ENCODE measurements at places on chromosomes 11 and 22. TPM values are rescaled to one million over a fixed set of nuclear protein-coding genes. Genes with fewer than 3 reads are reported as not detected.

- peaks cover 76% of the 10 kb centered on the region for H3K36me3 ChIP-seq
- no peaks in the 10 kb centered on the region for H3K27me3 ChIP-seq
- peak overlapping the region; percentile 97 for H3K4me3 ChIP-seq
- no peak for DNase-seq
- peak overlapping the region; percentile 44 for H3K27ac ChIP-seq
- peaks cover 80% of the 10 kb centered on the region for H3K4me1 ChIP-seq
Observed at GRCh38 chr11:114068327-114068726, 8.8 kb downstream of the ZBTB16 start.

KCNQ1 gene
- total RNA-seq, result 4.4 TPM

- no peak overlapping the region for H3K4me3 ChIP-seq
- no peak overlapping the region for H3K27ac ChIP-seq
- H3K27me3 ChIP-seq, result no peaks in the 10 kb centered on the region
- H3K4me1 ChIP-seq, result peaks cover 32% of the 10 kb centered on the region
Observed at GRCh38 chr11:108559340-108559739, 34.2 kb downstream of the EXPH5 start.

GRCh38 chr11:128619540-128620308 lies 32.4 kb upstream of the ETS1 start:
- H3K27me3 ChIP-seq, result no peaks in the 10 kb centered on the region
- no peak for DNase-seq
- no peaks in the 10 kb centered on the region for H3K36me3 ChIP-seq
- no peak overlapping the region for H3K4me3 ChIP-seq

MS4A7 gene
- total RNA-seq, result 41.8 TPM

- peak overlapping the region; percentile 21 for H3K27ac ChIP-seq
- H3K27me3 ChIP-seq, result no peaks in the 10 kb centered on the region
- H3K4me1 ChIP-seq, result peaks cover 38% of the 10 kb centered on the region
- H3K36me3 ChIP-seq, result no peaks in the 10 kb centered on the region
- no peak for DNase-seq
- H3K4me3 ChIP-seq, result no peak overlapping the region
Observed at GRCh38 chr11:122234257-122234656, 118.2 kb upstream of the BLID start.

FXYD6 gene
- 17.5 TPM for total RNA-seq

- H3K4me1 ChIP-seq, result peaks cover 5% of the 10 kb centered on the region
- no peak overlapping the region for H3K4me3 ChIP-seq
- H3K36me3 ChIP-seq, result no peaks in the 10 kb centered on the region
- H3K27ac ChIP-seq, result no peak overlapping the region
- no peaks in the 10 kb centered on the region for H3K27me3 ChIP-seq
Observed at GRCh38 chr11:111305162-111305802, 6.9 kb downstream of the POU2AF3 start.

TRIM22 gene
- total RNA-seq, result 129 TPM

All from thoracic aorta (tissue), 2 donors.